BE2C (cell line): ENCODE measurements at places on chromosomes 7 and 10.
A peak's percentile ranks its signal among the peaks of the same experiment; 100 is the strongest.

DNA sequence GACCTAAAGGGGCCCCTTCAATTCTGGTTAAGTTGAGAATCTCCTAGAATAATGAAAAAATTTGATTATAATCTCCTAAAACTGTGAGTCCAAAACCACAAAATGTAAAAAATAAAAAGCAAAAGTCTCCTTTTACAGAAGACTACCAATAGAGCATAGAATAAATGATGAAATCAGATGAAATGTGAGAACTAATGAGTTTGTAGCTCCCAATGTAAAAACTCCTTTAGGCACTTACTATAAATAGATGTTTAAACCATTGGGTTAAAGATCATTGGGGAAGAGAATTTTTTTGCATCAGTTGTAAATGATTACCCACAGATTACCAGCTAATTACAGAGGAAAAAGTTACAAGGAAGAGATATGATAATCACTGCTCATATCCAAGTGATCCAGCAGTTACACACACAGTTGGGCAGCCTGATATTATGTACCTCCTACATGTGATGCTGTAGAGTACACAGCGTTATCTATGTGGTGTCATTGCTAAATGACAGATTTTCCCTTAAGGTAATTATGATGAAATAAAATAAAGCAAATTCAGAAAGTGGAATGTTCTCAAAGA is 282.7 kb upstream of the SEMA3D start:
- DNase-seq: no peak

DNA sequence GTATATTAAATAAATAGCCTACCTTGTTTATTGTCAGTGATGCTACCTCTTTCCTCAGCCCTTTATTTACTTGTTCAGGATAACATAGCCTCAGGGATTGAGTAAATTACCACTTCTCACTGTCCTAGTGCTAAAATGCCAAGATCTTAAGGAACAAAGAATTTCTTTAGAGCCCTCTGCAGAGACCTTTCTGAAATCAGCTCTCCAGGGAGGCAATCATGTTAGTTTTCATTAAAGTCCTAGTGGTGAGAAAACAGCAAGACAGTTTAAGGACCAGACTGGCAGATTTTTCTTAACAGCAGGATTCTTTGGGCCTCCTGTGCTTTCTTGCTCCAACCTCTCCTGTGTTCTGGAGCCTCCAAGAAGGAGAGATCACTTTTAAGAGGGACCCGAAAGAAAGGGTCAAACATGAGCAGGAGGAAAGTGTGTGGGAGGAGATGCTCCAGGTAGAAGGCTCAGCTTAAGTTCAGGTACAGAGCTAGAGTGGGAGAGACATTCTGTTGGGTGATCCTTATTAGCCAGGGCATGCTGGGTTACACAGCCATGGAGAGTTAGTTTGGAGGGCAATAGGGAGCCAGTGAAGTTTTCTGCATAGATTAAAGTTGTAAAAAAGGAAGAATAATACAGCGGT is 1.2 kb upstream of the PLCE1 start:
- DNase-seq: no peak

GRCh38 chr10:44462338-44462914 is 77.5 kb upstream of the CXCL12 start:
- DNase-seq: no peak

- no peak for DNase-seq
Measured at GRCh38 chr10:27680691-27681605, 64.7 kb downstream of the MKX start.

DNA sequence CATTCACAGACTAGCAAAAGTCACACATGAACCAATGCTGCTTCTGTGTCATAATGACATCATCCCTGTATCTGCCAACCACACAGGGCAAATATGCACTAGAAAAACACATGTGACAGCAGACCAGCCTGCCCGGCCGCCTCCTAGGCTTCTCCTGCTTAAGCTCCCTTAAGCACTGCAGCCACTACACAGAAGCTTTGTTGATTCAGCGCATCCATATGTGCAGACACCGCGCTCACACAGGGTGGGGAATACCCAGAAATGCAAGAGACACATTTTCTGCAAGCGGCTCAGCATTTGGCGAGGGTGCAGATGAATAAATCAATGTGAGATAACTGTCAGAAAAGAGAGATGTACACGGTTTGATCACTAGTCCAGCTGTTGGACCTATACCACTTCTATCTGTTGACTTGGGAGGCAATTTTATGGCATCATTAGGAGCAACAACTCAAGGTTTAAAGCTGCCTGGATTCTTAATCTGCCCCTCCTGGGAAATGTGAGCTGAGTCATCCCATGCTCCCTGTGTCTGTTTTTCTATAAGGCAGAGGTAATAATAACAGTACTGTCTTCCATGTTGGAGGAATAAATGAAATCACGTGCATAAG is 33.4 kb downstream of the CPXM2 start:
- DNase-seq: peak; percentile 38

DNA sequence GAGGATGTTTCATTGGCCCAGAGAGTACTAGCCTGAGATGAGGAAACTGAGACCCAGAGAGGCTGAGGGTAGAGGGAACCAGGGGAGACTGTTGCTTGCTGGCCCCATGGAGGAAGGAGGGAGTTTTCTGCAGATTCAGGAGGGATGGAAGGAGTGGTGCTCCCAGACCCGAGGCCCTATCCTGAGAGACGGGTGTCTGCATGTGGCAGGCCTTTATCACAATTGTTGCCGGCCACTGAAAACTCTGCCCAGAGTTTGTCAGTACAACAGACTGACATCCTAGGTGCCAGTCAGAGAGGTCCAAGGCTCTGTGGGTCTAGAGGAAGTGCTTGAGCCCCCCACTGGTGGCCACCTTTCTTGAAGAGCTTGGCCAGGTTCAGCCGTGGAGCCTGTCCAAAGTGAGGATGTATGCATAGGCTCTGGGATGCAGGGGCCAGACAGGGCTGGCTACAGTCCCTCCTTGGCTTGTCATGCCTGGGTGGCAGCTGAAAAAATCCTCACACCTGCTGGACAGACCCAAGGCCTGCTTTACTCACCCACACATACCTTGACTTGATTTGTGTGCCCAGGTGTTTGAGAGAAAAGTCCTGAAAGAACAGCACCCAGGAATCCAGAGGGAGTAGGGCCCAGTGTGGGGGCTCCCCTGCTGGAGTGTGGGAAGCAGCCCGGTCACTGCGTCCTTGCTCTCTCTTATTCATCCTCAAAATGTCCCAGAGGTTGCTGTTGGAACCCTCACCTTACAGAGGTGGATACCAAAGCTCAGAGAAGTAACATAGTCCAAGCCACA is 65.2 kb downstream of the CLRN3 start:
- DNase-seq: no peak

- DNase-seq: no peak
Measured at GRCh38 chr10:110629680-110630191, 14.4 kb upstream of the RBM20 start.

- no peak for DNase-seq
Measured at GRCh38 chr10:63503395-63503794, 17.8 kb upstream of the REEP3 start.

GRCh38 chr10:27607591-27607990 is 103.5 kb downstream of the RAB18 start:
- no peak for DNase-seq

GRCh38 chr7:35550831-35551230 is 144.1 kb downstream of the HERPUD2 start:
- no peak for DNase-seq

- no peak for DNase-seq
Measured at GRCh38 chr10:72027498-72027897, 60.9 kb downstream of the SPOCK2 start.

DNA sequence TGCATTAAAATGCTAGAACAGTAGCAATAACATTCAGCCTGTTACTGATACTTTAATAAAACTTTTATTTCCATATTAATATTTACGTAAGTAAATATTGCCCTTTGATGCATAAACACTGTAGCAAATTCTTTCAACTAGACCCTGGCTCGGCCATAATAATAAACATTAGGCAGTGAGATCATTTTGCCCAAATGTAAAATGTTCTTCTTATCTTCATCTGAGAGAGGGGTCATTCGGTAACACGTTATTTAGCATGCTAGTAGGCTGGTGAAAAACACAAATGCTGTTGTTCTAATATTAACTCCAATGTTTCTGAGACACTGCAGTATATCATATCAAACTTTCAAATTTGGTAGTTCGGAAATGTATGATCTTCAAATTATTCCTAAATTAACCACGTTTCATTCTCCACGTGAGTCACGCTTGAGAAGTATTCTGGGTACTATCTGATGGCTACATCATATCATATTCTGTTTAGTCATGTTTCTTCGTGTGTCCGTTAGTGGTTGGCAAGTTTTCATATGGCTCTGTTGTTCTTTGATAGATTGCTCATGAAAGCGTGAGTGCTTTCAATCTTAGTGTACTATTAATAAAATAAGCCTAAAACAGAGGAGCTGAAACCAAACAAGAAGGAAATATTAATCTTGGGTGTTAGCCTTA is 145.8 kb downstream of the NSUN6 start:
- no peak for DNase-seq

- no peak for DNase-seq
Measured at GRCh38 chr10:133353988-133354605, 3.7 kb downstream of the FUOM start.

- DNase-seq: no peak
Measured at GRCh38 chr7:98078197-98078870, 28.3 kb upstream of the LMTK2 start.

DNA sequence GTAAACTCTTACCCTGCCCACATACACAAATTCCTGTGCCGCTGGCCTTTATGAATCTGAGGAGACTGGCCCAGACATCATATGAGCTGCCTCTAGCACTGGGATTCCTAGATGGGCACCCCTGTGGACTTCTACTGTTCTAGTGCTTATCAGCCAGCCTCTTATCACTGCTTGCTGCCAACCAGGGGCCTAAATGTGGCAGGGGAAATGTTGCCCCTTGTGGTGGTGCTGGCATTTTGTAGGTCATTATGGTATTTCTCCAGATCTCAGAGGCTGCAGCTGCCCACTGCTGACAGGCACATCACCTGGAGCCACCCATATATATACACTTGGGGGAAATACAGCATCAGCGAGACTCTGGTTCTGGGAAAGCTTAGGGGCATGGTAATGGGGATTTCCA is 5.4 kb downstream of the SFR1 start:
- peak; percentile 34 for DNase-seq

- no peak for DNase-seq
Measured at GRCh38 chr7:149245744-149246143, 6.3 kb downstream of the ZNF212 start.

DNA sequence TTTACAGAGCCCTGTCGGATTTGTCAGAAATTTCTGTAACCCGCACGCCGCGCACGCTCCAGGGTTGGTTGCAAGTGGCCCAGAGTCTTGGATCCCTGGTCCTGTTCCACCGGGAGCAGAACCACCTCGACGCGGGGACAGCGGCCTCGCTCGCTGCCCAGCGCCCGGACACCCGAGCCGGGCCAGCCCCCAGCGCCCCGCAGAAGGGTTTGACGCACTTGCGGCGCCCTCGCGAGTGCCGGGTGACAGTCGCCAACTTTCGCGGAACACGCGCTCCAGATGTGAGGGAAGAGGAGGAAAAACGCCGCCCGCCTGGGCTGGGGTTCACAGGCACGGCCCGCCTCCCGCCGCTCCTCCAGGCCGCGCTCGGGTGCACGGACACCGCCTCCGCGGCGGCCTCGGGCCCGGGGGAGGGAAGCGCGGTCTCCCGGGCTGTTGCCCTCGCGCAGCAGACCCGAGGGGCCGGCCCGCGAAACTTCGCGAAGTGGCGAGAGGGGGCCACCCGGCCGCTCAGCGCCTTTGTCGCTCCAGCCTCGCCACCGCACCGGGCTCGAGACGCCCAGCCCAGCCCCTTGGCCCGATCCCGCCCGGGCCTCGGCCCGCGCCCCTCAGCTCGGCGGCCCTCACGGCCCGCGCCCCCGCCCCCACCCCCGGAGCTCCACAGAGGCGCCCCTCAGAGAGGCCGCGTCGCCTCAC is 514 bp downstream of the RNF216 start:
- DNase-seq: peak; percentile 43

GRCh38 chr10:61835946-61836887 is 65.3 kb upstream of the ARID5B start:
- DNase-seq: no peak

- DNase-seq: peak; percentile 54
Measured at GRCh38 chr7:55571511-55572377, 558 bp downstream of the VOPP1 start.

DNA sequence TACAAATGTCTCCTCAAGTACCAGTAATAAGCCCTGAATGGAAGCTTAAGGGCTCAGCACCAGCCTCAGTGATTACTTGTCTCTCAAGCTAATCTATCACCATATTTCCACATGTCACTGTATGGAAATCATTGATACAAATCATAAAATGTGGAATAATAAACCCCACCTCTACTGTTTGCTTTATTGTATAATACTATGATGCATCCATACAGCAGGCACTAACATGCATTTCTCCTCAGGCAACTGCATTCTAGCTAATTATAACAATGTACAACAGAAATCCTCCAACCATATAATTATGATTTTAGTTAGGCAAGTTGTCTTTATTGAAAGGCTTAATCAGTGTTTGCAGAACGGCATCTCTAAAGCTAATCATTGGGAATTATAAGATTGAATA is 26.2 kb downstream of the CRPPA start:
- DNase-seq: no peak
